ENCODE measurements at places on chromosomes 16 and 17.

GRCh38 chr17:8382052-8382879 lies 727 bp downstream of the RPL26 start:
- peak; percentile 22 for DNase-seq

GRCh38 chr16:47722046-47722445 lies 260.9 kb downstream of the PHKB start:
- DNase-seq: no peak

- DNase-seq: no peak
These were observed 86.7 kb downstream of the TIMM22 start for GRCh38 chr17:1083451-1084187.

DNA sequence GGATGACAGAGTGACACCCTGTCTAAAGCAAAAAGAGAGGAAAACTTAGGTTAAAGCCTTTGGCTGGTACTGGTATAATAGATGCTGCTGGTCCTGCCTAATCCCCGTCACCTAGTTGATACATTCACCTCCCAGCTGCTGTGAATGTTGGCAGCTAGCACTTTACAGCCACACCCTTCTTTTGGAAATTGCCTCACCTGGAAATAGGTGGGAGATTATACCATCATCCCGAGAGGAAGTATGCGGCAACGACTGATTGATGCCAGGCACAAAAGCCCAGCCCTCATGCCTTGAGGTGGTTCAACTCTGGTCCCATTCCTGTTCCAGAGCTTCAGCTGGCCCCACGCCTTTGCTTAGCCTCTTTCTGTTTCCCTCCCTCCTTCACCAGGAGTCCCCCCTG lies 53.2 kb upstream of the SIAH1 start:
- no peak for DNase-seq

- DNase-seq: peak; percentile 85
These were observed 7.0 kb downstream of the CORO6 start for GRCh38 chr17:29615492-29616299.

GRCh38 chr16:87067003-87067556 lies 250.1 kb downstream of the C16orf95 start:
- no peak for DNase-seq

DNA sequence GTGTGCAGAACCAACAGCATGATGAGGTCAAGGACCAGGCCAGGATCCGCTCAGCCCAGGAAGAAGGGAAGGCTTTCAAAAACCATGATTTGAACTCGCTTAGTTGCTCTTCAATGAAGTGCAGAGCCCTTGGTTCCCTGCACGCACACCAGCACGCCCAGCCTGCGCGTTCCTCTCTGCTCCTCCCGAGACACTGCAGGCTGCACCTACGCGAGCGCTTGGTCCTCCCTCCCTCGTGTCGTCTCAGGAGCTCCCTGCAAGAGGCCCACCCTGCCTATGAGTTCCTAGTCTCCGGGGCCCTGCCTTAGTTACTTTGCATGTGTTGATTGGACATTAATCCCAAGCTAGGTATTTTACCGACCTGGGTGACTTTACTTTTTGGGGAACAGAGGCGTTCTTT lies 132.9 kb upstream of the TNRC6C start:
- no peak for DNase-seq

DNA sequence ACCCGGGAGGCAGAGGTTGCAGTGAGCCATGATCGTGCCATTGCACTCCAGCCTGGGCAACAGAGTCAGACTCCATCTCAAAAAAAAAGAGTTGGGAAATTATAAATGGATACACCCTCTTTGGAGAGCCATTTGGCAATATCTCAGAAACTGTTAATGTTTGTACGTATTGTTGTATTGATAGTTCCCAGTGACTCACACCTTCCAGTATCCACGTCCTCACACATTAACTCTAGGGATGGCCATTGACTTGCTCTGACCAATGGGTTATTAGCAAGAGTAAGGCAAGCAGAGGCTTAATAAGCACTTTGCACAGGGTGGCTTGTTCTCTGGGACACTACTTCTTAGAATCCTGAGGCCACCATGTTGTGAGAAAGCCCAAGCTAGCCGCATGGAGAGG lies 107.6 kb upstream of the LHX1 start:
- DNase-seq: no peak

- no peak for DNase-seq
These were observed 382.8 kb downstream of the SEC14L1 start for GRCh38 chr17:77523540-77523939.

DNA sequence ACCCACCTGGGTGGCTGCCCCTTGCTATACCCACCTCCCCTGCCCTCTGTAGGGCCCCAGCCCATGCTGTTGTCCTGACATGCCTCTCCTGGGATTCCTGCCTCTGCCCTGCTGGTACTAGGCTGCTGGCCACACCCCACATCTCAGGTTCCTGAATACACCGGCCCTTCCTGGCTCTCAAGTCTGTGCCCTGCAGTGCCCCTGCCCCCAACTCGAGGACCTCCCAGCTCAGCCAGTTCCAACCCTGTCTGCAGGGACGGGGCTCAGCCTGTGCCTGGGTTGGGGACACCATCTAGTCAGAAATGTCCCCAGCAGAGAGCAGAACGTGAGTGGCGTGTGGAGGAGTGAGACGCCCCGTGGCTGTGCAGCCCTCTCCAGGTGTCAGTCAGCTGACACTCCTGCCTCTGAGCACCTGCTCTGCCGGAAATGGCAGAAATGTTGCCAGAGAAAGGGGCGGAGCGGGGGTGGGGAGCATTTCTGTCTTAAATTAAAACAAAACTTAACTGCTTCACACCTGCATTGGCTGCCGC lies 28.7 kb downstream of the ACSF3 start:
- DNase-seq: no peak

GRCh38 chr16:30115238-30115637 lies 1.9 kb upstream of the GDPD3 start:
- no peak for DNase-seq

DNA sequence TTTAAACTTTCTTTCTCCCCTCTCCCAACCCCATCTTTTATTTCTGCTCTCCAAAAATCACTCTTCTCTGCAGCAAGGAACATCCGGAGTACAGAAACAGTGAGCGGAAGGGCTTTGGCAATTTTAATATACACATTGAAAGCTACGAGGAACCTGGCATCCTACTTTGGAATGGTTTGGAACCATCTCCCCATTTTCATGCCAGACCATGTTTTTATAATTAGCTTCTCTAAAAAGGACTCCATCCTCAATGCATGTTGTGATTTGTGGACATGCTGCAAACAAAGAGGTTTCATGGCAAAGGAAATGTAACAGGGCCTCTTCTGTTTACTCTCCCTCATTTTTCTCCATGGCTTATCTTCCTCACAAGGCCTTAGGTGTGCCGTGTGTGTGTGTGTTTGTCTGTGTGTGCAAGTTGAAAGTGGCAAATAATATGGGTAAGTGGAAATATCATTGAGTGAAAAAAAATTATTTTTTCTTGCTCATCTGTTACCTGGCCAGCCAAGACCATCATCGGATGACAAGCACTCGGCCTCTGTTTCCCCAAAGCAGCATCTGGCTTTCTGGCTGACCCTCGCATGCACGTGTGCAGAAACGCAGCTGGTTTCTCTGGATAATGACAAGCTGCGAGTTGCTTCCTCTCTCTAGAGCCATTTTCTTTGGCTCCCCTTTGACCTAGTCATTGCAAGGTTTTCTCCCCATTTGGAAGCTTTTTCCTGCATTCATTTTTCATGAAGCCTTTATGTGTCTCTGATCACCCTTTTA lies 585.0 kb downstream of the TMEM114 start:
- no peak for DNase-seq

DNA sequence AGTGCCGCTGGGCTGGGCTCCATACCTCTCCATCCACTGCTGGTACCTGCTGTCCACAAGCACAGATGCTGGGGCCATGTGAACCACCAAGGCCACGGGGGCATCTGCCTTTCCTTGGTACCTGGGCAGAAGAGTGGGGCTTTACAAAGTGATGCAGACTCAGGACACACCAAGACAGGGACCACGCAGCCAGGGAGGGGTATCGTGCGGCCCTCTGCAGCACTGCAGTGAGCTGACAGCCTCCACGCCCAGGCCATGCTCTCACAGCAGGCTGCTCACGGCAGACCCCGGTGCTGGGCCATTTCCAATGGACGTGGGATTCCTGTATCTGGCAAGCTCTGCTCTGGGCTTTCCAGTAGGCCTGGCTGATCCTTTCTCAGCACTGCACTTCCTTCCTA lies 14.4 kb downstream of the ELAC2 start:
- no peak for DNase-seq

DNA sequence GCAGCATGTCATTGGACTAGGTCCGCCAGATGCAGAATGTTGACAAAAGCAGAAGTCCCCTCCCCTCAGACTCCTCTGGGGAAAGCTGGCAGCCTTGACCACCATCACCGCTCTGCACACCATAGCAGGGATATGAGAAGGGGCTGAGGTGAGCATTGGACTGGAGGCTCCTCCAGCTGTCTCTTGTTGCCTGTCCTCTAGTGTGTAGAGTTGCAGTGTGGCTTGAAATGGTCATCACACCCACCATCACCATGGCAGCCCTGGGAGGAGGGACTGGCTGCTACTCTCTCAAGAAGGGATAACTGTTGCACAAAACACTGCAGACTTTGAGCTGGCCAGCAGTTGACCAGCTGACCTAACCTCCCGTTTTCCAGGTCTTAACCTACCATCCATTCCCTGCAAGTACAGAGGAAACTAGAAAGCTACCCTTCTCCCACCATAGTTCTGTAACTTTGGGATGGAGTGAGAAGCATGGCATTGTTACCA lies 38.3 kb downstream of the HLF start:
- no peak for DNase-seq

GRCh38 chr16:80100846-80101451 lies 439.8 kb upstream of the DYNLRB2 start:
- peak; percentile 29 for DNase-seq

DNA sequence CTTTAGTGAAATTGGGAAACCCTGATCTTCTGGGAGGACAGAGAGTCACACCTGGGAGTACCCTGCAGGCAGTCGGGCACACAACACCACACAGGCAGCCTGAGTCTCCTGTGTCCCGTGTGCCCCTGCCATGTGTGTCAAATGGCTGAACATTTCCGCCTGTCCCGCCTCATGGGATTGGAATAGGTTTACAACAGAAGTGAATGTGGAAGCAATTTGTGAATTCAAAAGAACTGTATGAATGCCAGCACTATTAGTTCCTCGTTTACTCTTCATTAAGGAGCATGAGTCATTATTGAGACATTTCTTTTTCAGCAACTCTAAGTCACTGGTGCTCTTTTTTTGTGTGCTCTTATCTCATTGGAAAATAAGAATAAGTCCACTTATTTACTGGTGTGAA lies 226.5 kb downstream of the PMP22 start:
- peak; percentile 7 for DNase-seq

GRCh38 chr17:40564195-40564882 lies 933 bp downstream of the CCR7 start:
- no peak for DNase-seq

DNA sequence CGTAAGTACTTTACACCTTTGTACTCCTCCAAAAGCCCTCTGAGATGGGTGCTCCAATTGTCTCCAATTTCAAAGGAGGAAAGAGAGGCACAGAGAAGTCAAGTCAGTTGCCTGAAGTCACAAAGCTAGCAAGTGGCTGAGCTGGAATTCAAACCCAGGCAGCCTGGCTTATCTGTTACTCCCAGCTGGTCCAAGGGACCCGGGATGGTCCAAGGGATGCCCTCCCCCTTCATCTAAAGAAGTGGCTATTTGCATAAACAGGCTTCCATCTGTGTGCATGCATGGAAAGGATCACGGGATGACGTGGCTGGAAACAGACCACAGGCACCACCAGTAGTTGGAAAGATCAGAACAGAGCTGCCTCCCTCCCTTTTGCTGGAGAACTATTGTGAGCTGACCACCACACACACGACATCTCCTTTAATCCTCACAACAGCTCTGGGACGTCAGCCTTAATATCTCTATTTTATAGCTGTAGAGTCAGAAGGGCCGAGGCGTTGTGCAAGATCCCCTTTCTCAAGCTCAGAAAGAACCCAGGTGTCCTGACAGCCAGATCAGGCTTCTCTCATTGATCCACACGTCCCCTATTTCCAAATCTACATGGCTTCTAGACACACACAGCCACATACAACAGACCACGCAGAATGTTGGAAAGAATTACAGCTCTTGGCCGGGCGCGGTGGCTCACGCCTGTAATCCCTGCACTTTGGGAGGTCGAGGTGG lies 10.9 kb upstream of the COL1A1 start:
- DNase-seq: peak; percentile 72

DNA sequence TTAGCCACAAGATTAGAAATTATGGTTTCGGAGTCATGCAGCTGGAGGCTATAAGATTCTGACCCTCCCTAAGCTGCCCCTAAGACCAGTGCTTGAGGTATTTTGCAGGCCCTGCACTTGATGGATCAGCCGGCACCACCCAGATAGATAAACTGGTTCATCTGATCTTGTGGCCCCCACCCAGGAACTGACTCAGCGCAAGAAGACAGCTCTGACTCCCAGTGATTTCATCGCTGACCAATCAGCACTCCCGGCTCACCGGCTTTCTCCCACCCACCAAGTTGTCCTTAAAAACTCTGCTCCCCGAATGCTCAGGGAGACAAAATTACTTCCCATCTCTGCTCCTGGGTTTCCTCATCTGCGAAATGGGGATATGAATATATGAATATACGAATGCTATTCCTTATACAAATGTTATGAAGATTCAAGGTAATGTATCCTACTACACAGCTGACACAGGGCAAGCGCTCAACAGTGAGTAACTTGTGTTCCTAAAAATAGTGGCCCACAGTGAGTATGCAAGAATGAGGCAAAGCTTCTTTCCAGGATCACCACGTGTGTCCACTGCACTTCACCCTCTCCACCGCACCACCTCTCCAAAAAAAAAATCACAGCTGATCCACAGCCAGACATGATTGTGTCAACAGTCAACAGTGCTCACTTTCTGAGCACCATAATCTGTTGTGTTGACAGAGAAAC lies 33.3 kb upstream of the C16orf82 start:
- DNase-seq: no peak

DNA sequence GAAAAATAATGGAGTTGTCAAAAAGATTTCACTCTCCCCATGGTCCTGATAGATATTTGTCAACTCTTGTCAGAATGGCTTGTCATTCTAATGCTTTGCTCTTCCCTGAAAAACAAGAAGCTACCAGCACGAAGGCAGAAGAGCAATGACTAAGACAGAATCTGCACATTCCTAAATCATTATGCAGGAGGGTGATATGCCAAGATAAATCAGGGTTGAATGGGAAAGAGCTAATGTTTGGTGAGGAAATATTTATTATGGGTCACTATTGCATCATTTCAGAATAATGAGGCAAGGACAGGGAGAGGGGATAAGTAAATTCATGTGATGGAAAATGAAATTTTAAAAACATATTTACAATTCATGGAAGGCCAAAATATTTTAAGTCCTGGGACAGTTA lies 297.5 kb upstream of the XYLT1 start:
- DNase-seq: peak; percentile 84

GRCh38 chr17:2853283-2854142 lies 57.3 kb downstream of the RAP1GAP2 start:
- DNase-seq: no peak

DNA sequence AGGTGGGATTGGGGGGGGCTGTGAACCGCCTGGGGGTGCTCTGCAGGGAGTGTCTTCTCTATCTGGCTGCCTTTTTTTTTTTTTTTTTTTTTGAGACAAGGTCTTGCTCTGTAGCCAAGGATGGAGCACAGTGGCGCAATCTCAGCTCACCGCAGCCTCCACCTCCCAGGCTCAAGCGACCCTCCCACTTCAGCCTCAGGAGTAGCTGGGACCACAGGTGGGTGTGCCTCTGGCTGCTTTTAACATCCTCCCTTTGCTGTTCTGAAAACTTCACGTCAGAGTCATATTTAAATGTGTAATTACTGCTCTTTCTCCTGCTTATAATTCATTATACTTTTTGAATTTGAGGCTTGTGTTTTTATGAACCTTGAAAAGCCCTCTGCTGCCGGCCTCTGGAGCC lies 78.4 kb downstream of the ZNF778 start:
- no peak for DNase-seq

- DNase-seq: no peak
These were observed 145.6 kb downstream of the ANKFN1 start for GRCh38 chr17:56298846-56299245.

- DNase-seq: no peak
These were observed 9.6 kb downstream of the GSE1 start for GRCh38 chr16:85622683-85623082.
